ENCODE measurements at places on chromosomes 7 and 10.
A peak's percentile ranks its signal among the peaks of the same experiment; 100 is the strongest.

DNA sequence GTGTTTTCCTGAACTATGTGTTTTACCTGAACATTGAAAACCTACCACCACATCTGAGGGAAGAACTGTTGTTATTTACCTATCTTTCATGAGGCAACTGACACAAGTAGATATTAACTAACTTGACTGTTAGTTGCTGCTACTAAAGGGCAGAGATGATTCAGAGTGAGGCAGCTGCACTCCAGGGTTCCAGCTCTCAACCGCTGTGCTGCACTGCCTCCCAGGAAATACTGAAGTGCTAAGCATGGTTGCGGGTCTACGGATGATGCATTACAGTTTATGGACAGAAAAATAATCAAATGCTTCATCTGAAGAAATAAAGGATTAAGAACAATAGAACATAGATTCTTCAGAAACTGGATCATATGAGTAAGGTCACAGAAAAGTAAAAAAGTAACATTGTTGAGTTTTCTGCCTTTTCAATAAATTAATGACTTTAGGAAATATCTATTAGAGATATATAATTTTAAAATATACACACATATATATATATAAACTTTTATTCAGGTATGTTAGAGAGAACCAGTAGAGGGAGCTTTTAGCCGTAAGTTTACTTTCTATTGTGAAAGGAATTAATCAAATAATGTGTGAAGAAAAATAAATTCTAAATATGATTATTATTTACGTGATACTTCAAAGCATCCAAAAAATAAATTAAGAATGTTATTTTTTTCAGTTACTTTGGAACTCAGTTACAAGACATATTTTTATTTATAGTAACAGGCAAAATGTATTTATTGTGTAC, 620.0 kb downstream of the CNTNAP2 start:
- no peak for DNase-seq

DNA sequence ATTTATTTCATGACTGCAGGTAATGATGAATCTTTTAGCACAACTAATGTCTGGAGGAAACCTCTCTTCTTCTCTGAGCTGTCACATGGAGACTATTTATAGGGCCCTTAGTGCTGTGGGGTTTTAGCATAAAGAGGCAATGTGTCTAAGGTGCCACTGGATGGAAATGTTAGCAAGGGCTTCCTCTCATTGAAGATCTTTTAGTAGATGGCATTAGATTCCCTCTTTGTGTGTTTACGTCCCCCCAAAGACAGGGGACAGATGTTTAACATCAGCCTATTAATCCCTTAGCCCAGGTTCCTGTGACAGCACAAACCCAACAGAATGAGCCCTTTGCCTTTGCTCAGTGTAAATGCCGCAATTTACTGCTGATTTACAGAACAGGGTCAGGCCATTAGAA, 208.6 kb downstream of the SKAP2 start:
- DNase-seq: no peak

GRCh38 chr10:504121-504611, 185.3 kb downstream of the DIP2C start:
- DNase-seq: no peak

DNA sequence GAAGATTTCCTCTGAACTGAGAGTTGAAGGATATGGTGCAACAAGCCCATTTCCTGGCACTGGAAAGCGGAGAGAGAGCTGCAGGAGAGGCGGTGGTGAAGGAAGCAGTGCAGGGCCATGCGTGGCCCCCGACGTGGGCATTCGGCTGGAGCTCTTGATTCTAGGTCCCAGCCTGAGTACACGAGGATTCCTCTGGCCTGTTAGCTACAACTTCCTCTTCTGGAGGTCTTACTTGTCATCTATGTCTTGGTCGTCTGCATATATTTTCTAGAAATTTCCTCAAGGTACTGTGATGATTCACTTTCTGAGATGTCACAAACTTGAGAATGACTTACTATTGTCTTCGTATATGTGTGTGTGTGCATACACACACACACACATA, 59.2 kb upstream of the JAZF1 start:
- no peak for DNase-seq

- DNase-seq: no peak
Measured at GRCh38 chr10:11586170-11586569, 25.3 kb downstream of the USP6NL start.

DNA sequence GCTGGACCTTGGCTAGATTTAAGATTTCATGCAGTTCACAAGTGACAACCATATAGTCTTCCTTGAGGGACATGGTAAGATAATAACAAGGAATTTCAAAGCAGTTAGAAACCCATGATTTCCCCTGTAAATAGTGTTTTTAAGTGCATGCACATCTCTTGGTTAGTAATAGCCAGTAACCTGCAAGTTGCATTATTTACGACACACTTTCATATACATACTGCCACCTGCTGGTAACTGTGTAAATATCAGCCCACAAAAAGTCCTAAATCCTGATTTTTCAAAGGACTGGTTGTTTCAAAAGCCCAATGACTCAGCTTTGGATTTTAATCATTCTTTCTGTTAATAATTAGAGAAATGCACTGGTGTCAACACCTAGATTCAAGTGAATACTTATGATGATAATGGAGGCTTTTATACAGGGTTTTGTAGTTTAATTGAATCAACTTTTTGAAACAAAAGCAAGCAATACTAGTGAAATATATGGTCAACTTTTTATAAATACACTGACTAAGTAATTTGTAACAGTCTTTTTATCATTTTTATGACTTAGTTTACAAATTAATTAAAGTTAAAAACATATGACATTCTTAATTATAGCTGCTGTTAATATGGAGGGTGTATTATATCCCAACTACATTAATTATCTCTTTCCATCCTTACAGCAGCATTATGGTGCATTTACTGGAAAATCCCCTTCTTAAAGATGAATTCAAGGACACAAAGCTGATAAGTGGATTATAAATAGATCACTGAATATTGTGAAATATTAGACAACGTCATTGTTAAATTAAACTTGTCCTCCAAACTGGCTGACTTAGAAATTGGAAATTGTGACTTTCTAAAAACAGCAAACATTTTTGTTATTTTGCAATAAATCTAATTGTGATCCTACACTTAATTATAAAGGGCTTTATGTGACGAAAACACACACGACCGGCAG, 367.7 kb upstream of the SEMA3D start:
- DNase-seq: peak; percentile 26

- no peak for DNase-seq
Measured at GRCh38 chr7:26372704-26373103, 81.0 kb downstream of the SNX10 start.

DNA sequence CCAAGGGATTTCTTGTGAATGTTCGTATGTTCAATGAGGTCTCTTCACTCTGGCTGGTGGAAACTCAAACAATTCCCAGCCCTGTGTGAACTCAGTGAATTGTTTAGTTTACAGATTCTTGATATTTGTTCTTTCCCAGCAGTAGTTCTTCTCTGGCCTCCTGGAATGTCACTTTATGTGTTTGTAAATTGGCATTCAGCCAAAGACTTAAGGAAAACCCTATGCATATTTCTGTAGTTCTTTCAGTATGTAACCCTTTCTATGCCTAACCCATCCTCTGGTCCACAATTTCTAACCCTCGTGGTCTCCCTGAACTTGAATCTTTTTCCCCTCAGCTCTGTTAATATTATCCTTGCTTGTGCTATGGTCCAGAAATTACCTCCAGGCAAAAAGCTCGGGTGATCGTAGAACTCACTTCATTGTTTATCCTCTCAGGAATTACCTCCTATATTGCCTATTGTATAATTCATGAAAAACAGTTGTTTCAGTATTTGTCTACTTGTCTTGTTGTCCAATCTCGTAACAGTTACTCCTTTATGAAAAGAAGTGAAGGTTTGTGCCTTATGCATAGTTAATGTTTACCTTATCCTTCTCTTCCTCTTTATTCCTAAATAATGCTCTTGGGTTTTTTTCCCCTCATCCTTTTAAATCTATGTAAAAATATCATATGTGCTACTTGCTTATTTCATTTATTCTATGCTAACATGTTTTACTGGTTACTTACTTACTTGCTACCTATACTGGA, 23.7 kb upstream of the AGR3 start:
- DNase-seq: no peak

DNA sequence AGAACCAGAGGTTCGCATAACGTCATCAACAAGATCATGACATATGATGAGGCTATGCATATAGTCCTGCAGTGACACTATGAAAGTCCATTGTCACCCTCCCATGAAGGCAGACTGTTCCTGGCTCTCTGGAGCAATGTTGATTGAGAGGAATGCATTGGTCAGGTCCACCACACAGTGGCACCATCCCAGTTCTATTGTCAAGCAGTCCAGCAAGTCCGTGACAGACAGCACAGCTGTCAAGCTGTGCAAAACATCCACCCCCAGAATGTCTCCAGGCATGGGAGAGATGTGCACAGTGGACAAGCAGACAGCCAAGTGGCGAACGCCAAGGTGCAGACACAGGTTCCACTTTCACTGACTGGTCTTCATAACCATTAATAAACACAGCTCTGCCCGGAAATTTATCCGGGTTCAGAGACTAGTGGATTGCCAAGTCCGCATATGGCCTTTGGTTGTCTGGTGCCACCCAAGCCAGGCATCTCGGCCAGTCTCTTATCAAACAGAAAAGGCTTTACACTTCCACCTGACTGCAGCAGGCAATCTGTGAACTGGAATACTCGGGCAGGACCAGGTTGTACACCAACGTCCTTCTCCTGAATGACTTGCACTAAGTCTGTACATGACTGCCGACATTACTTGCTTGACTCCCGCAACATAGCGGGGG, 7.2 kb downstream of the RNF133 start:
- no peak for DNase-seq

GRCh38 chr10:122559228-122559627, 1.3 kb upstream of the DMBT1 start:
- DNase-seq: peak; percentile 14

DNA sequence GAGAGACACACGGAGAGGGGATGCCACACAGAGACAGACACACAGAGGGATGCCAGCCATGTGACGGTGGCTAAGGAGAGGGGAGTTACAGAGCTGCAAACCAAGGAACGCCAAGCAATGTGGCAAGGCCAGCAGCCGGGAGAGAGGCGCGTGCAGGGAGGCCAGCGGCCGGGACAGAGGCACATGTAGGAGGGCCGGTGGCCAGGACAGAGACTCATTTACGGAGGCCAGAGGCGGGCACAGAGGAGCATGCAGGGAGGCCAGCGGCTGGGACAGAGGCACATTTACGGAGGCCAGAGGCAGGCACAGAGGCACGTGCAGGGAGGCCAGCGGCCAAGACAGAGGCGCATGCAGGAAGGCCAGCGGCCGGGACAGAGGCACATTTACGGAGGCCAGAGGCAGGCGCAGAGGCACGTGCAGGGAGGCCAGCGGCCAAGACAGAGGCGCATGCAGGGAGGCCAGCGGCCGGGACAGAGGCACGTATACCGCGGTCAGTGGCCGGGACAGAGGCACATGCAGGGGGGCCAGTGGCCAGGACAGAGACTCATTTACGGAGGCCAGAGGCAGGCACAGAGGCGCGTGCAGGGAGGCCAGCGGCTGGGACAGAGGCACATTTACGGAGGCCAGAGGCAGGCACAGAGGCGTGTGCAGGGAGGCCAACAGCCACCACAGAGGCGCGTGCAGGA, 40.4 kb downstream of the INSIG1 start:
- DNase-seq: no peak

- peak; percentile 77 for DNase-seq
Measured at GRCh38 chr10:103069453-103070331, 123.4 kb downstream of the NT5C2 start.

- peak; percentile 27 for DNase-seq
Measured at GRCh38 chr7:11237742-11238141, 264.1 kb downstream of the PHF14 start.

DNA sequence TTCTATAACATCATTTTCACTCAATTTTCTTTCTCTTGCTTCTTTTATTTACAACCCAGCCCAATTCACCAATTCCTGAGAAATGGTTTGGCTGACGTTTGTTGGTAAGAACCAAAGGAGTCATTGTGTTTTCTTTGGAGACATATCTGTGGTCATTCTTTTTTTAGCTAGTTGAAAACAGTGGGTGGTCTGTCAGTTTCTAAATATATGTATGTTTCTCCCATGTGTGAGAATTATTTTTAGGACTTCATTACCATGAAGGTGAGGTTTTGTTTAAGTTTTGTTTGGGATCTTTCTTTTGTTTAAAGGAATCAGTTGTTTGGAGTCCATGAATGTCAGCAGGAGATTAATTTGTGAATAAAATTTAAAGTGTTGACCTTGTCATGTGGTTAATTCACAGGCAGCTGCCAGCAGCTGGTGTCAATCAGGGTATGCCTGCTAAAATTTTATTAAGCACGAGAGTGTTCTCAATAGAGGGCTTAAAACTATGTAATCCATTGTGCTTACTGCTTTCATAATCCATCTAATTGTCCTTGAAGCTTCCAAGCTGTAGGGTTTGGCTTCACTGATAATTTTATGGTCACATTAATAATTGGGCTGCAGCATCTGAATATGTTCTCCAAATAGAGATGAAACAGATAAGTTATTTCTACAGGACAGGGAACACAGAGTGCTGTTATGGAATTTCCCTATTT, 38.7 kb downstream of the INSYN2A start:
- DNase-seq: no peak

DNA sequence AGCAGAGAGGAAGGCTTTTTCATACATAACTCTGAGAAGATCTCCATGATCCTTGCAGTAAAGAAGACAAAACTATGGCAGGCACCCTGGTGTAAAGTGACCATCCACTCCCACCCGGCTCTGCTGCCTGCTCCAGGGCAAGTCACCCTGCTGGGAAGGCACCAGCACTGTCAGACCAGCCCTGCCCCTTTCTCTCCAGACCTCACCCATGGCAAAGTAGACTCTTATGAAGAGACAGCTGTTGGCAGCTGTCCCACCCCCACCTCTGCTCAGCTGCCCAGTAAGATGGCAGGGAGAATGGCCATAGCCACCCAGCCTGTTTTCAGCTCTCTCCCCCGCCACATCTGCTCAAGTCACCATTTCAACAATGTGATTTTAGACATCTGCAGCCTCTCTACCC, 8.6 kb upstream of the ZMIZ2 start:
- DNase-seq: no peak

DNA sequence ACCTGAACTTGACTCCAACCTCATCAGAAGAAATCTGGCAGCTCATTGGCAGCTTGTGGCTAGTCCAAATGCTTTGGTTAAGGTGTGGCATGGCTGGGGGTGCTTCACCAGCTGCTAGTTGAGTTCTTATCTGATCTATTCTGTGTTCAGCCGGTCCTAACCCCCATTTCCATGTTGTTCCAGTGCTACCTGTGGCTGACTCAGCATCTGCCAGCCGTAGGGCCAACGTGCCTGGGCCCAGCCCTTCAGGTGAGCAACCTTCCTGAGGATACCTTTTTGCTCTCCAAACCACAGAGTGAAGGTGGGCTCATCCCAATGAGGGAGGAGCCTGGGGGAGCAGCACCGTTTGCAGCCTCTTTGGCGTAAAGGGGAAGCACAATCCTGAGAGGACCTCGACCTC, 46.8 kb upstream of the C10orf120 start:
- DNase-seq: no peak

GRCh38 chr10:131896403-131896802, 4.4 kb upstream of the PPP2R2D start:
- DNase-seq: no peak
